ENCODE measurements at places on chromosomes 11 and 22.
A peak's percentile ranks its signal among the peaks of the same experiment; 100 is the strongest.

DNA sequence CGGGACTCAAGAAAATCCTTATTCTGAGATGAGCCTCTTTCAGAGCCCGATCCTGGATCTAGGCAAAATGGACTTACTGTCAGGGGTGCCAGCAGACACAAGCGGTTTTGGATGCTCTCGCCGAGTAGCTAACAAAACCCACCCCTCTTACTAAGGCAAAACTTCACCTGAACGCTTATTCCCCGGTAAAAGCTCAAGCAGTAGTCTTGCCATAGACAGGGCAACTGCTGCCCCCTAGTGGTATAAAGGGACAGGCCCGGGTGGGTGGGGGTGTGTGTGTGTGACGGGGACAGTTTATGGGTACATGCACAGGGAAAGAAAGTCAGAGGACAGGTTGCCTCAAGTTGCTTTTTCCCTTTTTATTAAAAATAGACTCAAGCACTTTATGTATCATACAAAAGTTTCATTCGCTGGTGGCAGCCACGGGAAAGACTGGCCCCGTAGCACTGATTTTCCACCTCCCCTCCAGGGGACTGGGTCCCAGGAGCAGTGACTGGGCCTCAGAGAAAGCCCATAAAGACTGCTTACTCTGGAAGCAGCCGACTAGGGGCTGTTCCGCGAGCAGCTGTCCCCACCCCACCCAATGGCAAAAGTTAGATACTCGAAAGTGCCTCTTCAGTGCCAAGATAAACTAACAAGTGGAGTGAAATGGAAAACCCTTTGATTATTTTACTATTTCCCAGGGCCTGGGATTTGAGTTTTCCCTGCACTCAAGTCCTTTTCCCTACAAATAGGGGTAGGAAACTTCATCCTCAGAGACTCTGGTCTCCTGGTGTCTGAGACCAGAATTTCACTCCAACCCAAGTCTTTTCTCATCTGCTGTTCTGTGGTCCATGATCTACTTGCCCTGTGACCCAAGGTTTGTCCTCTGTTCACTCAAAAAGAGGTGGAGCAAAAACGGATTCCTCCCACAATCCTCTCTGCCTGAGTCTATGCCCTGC lies 4.7 kb downstream of the YPEL4 start:
- peak; percentile 86 for DNase-seq

- no peak for DNase-seq
Measured at GRCh38 chr22:40002935-40003715, 8.4 kb downstream of the FAM83F start.

GRCh38 chr11:110797453-110797852 lies 85.2 kb upstream of the ARHGAP20 start:
- DNase-seq: peak; percentile 10

DNA sequence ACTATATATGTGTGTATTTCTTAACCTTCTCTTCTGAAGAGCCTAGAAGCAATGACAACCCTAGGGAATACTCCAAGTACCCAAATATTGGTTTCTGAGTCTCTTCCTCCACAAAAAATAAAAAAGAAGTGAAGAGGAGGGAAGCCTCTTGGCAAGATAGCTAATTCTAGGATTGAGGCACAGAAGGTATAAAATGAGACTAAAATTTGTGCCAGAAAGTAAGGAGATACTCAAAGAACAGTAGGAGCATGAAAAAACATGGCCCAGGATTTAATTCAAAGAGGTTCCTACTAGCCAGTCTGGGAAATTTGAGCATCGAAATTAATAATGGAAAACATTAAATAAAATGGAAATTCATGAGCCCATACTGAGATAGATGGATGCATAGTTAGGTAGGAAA lies 112.1 kb downstream of the PAX6 start:
- no peak for DNase-seq

GRCh38 chr11:76567261-76567660 lies 103.3 kb downstream of the LRRC32 start:
- no peak for DNase-seq

DNA sequence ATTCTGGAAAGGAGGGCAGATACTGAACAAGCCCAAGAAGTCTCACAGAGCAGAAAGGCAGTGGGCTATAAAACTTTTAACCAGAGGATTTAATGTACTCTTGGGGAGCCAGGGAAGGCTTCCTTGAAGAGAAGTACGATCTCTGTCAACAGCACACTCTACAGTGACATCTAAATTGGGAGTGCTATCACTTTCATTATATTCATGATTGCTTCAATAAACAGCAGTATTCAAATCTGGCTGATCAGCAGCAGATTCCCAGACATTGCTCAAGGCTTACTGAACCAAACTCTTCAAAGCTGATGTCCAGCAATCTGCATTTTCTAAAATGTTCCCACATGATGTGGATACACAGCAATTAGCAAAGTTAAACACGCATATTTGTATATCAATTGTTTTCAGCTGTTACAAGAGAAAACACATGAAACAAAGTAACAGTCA lies 44.2 kb downstream of the SYTL2 start:
- DNase-seq: no peak

DNA sequence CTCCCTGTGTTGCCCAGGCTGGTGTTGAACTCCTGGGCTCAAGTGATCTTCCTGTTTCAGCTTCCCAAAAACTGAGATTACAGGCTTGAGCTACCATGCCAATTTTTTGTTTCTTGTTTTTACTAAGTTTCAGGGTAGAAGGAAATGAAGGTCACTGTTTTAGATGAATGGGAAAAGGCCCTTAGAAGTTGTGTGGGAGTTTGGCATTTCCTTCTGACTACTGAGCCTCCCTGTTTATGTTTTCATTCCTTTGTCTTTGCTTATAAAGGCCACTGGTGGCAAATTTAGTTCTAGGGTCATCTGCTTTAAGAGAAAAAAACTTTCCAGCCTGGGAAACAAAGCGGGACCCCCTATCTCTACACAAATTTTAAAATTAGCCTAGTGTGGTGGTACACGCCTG lies 22.1 kb downstream of the SRPRA start:
- DNase-seq: no peak

- peak; percentile 92 for DNase-seq
Measured at GRCh38 chr11:64745189-64745520, 1.2 kb upstream of the RASGRP2 start.

GRCh38 chr22:45166932-45167331 lies 3.2 kb downstream of the NUP50 start:
- no peak for DNase-seq

- no peak for DNase-seq
Measured at GRCh38 chr22:49764127-49764581, 63.5 kb downstream of the BRD1 start.

DNA sequence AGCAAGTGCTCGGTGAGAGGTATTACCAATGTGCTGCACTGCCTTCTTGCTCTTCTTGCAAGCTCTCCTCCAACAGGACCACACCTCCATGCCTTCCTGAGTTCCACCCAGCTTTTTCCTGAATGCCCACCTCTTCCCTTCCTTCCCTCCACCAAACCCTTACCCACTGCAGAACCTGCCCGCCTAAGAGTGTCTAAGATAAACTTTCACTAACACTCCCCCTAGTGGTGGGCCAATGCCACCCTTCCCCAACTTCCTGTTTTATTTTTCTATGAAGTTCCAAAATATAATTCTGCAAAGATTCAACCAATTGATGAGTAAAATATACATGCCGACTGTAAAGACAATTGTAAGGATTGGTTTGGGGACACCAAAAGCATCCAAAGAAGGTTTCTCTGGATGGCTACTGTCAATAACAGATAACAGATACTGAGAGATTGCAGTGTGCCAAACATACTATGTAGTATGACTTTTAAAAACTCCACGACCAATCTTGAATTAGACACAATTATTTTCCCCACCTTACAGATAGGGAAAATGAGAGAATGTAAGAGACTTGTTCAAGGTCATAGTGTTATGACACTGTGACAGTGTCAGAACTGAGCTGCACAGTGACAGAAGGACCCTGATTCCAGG lies 38.6 kb upstream of the BMAL1 start:
- DNase-seq: peak; percentile 30

GRCh38 chr22:36016684-36017083 lies 11.9 kb downstream of the RBFOX2 start:
- DNase-seq: no peak

DNA sequence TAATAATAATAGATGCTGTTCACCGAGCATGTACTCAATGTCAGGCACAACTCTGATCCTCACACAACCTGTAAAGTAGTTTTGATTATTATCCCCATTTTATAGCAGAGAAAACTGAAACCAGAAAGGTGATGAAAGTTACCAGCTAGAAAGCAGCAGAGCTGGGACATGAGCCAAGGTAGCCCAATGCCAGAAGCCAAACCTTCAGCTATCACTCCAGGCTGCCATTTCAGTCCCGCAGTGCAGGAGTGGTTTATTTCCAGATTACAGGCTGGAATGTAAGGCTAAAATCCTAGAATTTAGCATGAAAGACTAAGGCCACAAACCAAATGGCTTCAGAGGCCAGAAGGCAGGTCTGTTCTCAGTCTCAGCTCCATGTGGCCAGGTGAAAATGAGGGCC lies 108.8 kb downstream of the TENM4 start:
- no peak for DNase-seq

GRCh38 chr22:37533995-37534394 lies 14.8 kb upstream of the CARD10 start:
- DNase-seq: no peak

DNA sequence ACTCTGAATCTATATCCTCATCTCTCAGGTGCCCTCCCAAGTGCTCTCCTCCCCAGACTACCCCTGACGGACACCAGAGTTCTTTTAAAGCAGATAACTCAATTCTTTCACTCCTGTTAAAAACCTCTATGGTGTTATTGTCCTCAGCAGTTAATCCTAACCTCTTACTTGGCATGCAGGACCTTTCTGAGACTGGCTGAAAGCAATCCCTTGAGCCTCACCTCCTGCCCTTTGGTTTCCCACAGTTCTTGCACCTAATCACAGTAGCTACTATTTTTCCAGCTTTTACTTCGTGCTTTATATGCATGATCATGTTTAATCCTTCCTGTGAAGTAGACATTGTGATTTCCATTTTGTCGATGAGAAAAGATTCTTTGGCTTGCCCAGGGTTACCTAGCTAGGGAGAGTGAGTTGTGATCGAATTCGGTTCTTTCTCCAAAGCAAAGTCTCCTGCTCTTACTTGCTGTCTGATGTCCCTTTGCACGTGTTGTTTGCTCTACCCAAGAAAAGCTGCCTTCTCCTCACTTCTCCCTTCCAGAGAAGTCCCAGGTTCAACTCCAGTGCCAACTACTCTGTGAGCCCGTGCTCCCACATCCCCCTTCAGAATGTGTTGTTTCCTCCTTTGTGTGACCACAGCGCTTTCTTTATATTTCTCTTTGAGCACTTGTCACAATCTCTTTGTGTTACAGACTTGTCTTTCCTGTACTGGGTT lies 2.1 kb downstream of the UBE2L3 start:
- no peak for DNase-seq

DNA sequence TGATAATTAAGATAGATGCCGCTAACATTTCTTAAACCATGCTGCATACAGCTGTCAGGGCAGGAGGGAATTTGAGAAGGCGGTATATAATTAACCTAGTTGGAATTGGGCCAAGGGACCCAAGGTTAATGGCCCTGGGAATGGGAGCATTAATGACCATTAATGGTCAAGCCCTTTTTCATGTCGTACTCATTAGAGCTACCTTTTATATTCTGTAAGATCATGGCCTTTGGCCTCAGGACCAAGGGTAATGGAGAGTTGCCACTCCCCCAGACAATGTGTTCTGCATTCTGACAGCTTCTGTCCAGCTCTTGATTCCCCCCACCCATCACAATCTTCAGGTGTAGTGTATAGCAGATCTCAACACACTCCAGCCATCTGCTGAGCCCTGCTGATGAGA lies 111.6 kb downstream of the NTM start:
- no peak for DNase-seq

GRCh38 chr11:17556999-17557398 lies 9.9 kb downstream of the OTOG start:
- no peak for DNase-seq

Data from germinal center (tissue), 1 donor.